ENCODE measurements at places on chromosomes 6 and 20. TPM values are rescaled to one million over a fixed set of nuclear protein-coding genes. Genes with fewer than 3 reads are reported as not detected.

DNA sequence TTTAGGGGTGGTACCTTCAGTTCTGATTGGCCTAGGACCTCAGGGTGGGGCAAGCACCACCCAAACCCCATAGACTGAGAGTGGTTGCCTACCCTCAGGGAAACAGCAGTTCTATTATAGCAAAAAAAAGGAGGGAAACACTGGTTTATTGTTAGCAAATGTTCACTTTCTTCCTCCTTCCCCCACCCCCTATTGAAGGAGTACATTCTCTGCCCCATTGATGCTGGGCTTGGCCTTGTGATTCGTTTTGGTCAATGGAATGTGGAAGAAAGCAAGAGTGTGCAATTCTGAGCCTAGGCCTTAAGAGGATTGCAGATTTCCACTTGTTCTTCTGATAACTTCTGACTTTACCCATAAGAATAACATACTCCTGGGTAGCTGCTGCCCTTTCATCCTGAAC is 255.8 kb downstream of the NFATC2 start:
- no peak for DNase-seq

Gene TINAG
- not detected for total RNA-seq

Gene BNIP5
- total RNA-seq = not detected

GRCh38 chr6:40997234-40997957 is 41.6 kb downstream of the UNC5CL start:
- DNase-seq = no peak

Gene RSPH4A
- 0.62 TPM for total RNA-seq

DNA sequence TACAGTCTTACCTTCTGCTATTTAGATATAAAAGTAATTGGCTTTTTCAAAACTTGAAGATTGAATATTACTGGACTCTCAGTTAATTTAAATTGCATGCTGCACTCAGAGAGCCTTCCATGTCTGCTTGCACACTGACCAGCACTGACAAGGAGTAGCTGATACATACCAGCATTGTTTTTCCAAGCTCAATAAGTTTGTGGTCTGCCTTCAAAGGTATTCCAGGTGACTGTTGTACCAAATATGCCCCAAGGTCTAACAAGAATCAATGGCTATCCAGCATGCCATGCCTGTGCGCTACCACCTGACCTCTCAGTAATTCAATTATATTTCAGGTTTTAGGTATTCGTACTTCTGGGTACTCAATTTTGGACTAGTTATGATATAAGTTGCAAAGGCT is 30.0 kb downstream of the BEND6 start:
- no peak for DNase-seq

GRCh38 chr6:44809258-44809657 is 421.8 kb downstream of the CDC5L start:
- DNase-seq = no peak

DNA sequence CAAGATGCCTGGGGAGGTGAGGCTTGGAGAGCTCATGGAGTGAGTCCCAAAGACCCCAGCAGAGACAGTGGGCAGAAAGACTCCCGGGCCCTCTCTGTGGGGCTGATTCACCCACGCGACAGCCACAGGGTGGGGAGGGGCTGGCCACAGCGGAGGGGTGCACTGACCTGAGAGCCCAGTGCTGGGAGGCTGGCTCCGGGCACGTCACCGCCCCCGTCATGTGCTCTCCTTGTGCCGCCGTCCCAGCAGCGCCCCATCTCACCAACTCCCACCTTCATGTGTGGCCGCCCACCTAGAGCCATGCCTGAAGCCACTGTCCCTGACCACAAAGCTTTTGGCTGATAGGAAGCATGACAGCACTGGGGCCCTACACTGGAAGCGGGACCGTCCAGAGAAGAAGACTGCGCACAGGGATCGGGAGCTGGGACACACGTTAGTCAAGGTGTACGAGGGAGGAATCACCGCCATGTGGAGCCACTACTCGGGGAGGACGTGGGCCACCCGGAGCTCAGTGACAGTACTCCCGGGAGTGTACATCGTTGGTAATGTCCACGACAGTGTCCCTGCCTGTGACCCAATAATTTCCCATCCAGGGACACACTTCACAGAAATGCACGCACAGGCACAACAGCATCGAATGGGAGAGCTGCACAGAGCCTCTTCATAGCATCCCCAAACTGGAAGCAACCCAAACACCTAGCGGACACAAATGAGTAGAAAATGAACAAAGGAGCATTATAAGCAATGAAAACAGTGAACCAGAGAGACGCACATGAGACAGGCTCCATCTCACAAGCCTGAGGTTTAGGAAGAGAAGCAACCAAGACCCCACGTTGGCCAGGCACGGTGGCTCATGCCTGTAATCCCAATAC is 28.4 kb upstream of the FOXC1 start:
- DNase-seq = no peak

- DNase-seq = no peak
Measured at GRCh38 chr6:45758787-45759471, 256.7 kb downstream of the CLIC5 start.

Gene GRIK2
- total RNA-seq = 3.1 TPM

Gene MYBL2
- 7.7 TPM for total RNA-seq

GRCh38 chr6:89669002-89669401 is 30.5 kb upstream of the LYRM2 start:
- DNase-seq = no peak

GRCh38 chr6:48426636-48427035 is 315.6 kb upstream of the PTCHD4 start:
- DNase-seq = no peak

Gene TMEM14C
- total RNA-seq = 77.5 TPM

- DNase-seq = no peak
Measured at GRCh38 chr20:1415667-1416468, 23.0 kb upstream of the FKBP1A start.

GRCh38 chr6:94727710-94728109 is 849.6 kb upstream of the MANEA start:
- DNase-seq = no peak

- DNase-seq = peak; percentile 94
Measured at GRCh38 chr20:51541189-51542032, 1.1 kb downstream of the NFATC2 start.

DNA sequence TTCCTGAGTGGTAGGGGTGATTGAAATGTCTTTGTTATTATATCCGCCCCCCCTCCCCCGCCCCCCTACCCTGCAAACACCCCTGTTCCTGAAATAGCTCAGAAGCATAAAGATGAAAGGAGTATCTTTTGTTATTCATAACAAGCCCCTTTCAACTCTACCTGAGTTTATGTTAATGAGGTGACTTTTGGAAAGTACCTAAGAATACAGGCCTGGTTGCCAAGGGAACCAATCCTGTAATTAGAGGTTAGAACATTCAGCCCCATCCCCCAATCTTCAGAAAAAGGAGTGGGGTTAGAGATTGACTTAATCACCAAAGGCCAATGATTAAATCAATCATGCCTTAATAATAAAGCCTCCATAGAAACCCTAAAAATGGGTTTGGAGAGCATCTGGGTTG is 979.2 kb upstream of the GJE1 start:
- DNase-seq = no peak

- no peak for DNase-seq
Measured at GRCh38 chr6:21967056-21967974, 329.5 kb downstream of the PRL start.

All from tongue (tissue), 3 donors.